ENCODE measurements at places on chromosomes 6 and 20.

DNA sequence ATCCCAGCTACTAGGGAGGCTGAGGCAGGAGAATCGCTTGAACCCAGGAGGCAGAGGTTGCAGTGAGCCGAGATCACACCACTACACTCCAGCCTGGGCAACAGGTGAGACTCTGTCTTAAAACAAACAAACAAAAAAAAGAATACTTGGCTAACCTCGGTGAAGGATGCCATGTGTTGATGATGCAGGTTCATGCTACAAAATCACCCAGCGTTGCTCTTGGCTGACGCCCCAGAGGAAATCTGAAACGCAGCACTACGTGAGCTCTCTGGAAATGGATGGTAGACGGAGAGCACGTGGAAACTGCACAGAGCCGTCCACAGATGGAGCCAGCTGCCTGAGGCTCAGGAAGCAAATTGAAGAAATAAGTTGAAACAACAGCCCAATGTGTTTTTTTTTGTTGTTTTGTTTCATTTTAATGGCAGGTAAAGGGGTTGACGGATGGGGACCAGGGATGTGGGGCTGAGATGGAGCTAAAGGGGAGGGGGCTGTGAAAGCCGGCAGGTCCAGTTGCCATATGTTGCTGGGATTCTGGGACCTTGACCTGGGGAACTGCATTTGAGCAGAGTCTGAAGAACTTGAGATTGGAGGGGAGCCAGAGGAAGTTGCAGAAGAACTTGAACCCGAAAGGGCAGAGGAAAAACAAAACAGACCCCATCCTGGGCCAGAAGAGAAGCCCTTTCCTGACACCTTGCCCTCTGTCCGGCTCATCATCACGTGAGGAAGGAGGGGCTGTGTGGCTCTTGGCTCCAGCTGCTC is 12.8 kb upstream of the MANBAL start:
- peak; percentile 51 for DNase-seq

- DNase-seq: peak; percentile 50
These were observed 402.0 kb downstream of the MAFB start for GRCh38 chr20:40286975-40287531.

- DNase-seq: no peak
These were observed 8.9 kb downstream of the TRAF3IP2 start for GRCh38 chr6:111596784-111597183.

GRCh38 chr6:44373051-44373450 is 14.5 kb upstream of the CDC5L start:
- no peak for DNase-seq

DNA sequence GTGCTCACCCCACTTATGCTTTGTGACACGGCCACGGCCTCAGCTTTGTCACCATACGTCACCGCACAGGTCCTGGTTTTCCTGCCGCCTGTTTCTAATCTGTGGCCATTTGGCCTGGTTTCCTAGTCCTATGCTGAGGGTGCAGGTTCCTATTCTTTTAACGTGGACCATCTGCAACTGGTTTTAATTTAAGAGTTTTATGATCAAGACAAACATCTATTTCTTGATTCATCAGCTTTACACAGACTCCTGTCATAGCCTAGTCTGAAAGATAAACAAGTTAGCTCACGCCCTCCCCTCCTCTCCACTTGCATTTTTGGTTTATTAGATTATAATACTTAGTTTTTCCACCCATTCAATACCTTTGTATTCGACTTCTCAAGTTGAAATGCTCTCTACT is 97.5 kb upstream of the RPS6KA2 start:
- no peak for DNase-seq

DNA sequence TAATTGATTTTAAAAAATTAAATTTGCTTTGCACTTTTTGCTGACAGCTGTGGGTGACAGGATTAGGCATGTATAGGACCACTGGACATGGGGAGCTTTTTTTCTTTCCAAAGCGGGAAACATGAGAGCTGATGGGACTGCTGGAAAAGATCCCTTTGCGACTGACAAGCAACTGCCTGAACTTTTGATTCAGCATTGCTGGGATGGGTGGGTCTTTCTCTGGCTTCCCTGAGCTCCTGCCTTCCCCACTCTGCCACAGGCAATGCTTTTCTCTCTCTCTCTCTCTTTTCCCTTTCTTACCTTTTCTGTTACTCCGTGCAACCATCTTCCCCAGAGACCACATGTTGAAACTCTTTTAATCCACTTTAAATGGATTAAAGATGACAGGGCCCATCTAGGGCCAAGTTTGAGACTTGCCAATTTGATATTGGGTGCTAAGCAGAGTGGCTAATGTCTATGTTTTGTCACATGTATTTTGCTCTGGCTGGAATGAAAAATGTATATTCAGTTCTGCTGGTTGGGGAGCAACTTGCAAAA is 33.5 kb upstream of the TPD52L1 start:
- no peak for DNase-seq

- no peak for DNase-seq
These were observed 261.5 kb downstream of the SLC24A3 start for GRCh38 chr20:19473922-19474286.
